SHP77 treated with DMSO at 0.1 percent for 48 hours (cell line): ENCODE measurements at places on chromosomes 2 and 18.

DNA sequence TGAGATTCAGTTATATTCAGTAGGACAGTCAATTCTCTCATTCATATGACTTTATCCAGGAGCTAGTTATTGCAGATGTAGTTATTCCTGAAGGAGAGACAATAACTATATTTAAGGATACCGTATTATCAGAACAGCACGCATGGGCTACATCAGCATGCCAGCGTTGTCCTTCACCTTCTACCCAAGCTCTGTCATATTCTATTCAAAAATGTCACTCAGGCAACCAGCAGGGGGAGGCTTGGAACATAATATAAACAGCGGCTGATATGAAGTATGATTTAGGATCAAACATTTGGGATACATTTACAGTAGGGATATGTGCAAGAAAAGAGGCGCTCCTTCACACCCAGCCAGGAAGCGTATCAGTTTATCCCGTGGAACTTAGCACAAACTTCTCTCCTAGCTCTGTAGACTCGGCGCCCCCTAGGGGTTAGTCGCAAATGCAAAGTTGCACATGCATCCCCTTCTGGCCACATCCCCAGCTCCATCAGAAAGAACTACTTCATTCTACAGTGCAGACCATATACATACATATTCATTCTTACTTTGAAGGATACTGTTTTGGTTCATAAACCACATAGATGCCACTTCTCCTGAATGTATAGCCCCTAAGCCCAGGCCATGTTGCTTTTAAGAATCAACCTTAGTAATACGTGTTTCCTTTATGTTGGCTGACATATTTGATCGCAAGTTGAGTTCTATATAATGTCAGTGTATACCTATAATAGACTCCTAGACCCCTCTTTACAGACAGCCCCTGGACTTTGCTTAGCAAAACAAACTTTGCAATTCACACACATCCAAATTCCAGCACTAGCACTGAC, 759.4 kb downstream of the ADCYAP1 start:
- DNase-seq = no peak

- no peak for DNase-seq
Measured at GRCh38 chr18:76380791-76381405, 114.1 kb downstream of the ZNF516 start.

DNA sequence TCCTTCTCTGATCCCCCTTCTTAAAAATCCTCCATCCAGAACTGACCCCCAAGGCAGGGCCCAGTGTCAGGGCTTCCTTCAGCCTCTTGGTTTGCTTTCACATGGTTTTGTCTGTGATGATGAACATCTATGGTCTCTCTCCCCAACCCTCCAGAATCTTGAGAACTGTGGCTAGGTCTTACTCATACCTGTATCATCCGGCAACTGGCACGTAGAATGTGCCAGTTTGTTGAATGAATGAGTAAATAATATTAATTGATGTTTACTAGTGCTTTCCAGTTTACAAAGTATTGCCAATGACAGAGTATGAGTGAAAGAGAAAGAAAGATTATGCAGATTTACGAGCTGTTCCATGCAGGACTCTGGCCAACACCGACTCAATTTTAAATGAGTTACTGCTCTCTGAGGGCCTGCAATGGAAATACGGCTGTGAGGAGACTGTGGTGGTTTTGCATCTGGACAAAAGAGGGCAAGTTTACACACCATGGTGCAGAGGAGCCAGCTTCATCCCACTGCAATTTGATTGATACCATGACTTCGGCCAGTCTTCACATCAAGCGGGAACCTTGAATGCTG, 29.9 kb upstream of the TRIB2 start:
- DNase-seq = no peak

- no peak for DNase-seq
Measured at GRCh38 chr18:1047406-1047805, 142.7 kb downstream of the ADCYAP1 start.

DNA sequence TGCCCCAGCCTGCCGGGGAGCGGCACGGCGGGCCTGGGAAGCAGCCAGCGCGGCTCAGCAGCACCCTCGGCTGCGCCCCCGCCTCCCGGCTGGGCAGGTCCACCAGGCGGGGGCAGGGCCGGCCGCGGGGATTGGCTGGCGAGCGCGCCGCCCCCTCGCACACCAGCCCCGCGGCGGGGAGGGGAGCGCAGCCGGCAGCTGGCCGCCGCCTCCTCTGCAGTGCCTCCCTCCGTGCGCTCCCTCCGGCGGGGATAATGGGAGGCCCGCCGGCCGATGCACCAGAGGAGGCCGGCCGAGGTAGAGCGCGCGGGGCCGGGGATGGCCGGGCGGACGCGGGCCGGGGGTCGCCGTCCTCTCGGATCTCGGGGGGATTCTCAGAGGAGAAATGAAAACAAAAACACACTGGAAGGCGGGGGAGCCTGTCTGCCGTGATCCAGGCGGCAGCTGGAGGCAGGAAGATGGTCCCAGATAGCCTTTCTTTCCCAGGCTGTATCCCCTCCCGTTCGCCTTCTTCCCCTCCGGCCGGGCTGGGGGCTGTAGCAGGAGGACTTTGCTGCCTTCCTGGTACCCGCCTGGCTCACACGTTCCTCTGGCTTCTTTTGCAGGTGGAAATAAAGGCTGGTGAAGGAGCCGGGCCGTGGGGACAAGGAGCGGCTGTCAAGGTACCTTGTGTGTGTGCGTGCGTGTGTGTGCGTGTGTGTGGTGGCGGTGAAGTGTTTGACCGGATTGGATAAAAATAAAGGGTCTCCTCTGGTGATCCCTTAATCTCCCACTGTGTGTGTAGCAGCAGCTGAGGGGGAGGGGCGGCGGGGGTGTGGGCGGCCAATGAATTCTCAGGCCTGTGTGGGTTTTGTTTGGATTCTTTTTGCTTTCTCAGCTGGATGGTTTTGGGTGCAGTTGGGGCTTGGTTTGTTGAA, 18.1 kb downstream of the TET3 start:
- peak; percentile 38 for DNase-seq

DNA sequence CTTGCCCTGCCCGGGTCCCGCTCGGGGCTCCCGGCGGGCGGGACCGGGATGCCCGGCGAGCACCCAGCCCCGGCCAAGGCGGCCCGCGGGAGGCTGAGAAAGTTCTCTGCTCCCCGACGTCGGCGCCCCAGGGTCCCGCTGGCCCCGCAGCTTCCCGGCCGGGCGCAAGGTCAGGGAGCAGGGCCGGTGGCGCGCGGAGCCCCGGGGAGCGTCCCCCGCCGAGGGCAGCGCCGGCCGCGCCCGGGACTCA, 331 bp downstream of the SERPINE2 start:
- DNase-seq = no peak

DNA sequence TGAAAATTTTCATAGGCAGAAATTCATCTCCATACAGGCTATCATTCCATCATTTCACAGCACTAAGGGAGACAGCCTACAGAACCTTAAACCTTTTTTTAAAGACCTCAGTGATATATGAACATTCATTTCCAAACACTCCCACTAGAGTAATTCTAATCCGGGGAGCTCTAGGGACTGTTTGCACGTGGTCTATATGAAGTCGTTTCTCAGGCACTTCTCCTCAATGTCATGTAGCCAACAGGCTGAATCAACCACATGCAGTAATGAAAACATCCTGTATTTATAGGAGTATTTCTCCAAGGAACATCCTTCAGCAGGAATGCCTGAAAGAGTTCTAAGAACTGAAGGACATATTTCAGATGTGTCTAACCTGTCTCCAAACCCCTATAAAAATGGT, 97.3 kb upstream of the CREB1 start:
- DNase-seq = no peak

GRCh38 chr2:47271054-47272000, 116.2 kb upstream of the STPG4 start:
- no peak for DNase-seq

GRCh38 chr2:36413218-36413617, 57.6 kb downstream of the CRIM1 start:
- DNase-seq = no peak

GRCh38 chr2:161370981-161371380, 45.1 kb upstream of the TBR1 start:
- DNase-seq = no peak

- peak; percentile 12 for DNase-seq
Measured at GRCh38 chr2:238425979-238426567, 654 bp upstream of the ASB1 start.

- no peak for DNase-seq
Measured at GRCh38 chr2:202019689-202020450, 13.8 kb upstream of the FZD7 start.

GRCh38 chr2:62797107-62797506, 91.6 kb downstream of the EHBP1 start:
- no peak for DNase-seq

DNA sequence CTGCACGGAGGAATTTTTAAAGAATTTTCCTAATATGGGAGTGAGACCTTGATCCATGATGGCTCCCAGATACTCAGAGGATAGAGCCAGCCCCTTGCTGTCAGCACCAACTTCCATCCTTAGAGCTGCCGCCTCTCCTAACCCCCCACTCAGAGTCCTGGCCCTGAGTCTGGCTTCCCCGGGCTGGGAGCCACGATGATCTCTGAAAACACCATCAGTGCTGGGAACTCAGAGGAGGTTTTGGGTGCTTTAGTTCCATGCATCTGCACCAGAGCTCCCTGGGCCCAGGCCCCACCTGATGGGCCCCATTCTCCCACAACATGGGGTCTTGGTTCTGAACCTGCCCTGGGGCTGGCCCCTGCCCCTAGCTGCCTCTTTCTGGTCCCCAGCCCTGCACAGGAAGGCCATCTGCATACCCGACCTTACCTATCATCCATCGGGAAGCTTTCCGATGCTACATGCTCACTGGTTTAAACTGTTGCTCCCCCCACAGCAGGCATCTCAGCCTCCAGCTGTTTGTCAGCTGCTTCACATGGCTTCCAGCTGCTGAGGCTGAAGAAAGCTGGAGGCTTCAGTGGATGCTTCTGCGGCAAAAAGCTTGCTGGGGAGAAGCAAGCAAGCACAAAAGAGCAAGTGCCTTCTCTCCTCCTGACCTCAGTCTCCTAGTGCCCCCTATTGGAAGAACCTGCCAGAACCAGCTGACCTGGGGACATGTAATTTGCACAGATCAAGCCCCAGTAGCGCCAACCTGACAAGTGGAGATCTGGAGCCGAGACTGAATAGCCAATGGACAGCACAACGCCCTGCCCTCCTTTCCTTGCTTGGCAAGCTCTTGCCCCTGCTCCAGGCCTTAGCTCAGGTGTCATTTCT, 24.2 kb upstream of the RHOB start:
- DNase-seq = no peak

DNA sequence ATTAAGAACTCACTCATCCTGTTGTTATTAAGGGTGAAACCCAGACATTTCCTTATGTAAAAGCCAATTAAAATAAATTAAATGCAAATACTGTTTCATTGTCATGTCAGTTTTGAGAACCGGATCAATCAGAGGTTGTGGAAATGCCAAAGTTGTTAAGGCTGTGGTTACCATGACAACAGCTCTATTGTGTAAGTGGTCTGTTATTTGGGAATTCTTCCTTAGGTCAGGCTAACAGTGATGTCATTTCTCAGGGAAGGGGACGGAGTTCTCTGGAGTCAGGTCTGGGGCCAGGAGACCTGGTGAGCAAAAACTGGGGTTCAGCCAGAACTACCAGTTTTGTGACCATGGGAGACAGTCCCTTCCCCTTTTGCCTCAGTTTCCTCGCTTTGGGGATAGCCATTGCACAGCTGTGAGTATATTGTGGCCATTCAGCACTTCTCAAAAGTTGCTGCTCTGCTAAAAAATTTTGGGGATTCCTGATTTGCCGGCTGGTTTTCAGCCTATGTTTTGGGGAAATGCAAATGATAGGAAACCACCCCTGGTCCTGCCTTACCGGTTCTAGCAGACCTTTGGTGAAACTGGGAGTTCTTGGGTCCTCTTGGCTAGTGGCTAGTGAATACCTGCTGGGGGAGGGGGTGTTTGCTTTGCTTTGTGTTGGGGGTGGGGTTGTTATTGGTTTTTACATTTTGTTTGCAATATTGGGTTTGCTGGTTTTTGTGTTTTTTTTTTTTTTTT, 21.6 kb downstream of the HPCAL1 start:
- no peak for DNase-seq

GRCh38 chr2:28168376-28168775, 224.3 kb upstream of the FOSL2 start:
- DNase-seq = no peak

- DNase-seq = no peak
Measured at GRCh38 chr2:143176606-143177005, 47.4 kb downstream of the ARHGAP15 start.

- no peak for DNase-seq
Measured at GRCh38 chr18:67586101-67586500, 69.6 kb upstream of the DSEL start.

DNA sequence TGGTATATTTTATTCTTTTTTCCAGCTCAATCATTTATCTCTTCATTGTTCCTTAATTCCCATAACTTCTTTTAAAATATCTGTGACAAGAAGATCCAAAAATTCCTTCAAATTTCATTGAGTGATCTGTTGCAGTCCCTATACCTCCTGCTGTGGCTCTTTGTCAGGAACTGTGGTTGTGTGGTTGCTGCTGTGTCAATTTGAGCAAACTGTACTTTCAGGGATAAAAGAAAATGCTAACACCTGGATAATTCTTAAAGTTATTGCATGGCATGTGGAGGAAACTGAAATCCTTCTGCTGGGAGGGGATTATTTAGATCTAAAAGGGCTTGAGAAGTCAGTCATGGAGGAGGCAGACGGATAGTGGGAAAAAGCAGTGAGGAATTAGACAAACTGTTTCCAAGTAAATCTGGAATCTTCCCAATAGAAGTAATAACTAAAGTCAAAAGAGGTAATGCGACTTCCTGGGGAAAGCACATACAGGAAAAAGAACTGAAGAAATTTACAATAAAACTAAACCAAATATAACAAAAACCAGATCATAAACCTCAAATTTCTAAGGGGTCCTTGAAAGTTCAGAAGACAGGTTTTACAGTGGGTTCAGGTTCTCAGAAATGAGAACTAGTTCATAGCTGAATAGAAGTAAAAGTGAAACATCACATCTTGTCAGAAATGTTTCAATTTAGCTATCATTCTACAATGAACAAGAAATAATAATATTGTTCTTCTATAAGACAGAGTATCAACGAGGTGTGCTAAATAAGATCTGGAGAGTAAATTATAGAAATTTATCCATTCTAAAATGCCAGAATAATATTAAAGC, 33.5 kb upstream of the CD226 start:
- DNase-seq = no peak

DNA sequence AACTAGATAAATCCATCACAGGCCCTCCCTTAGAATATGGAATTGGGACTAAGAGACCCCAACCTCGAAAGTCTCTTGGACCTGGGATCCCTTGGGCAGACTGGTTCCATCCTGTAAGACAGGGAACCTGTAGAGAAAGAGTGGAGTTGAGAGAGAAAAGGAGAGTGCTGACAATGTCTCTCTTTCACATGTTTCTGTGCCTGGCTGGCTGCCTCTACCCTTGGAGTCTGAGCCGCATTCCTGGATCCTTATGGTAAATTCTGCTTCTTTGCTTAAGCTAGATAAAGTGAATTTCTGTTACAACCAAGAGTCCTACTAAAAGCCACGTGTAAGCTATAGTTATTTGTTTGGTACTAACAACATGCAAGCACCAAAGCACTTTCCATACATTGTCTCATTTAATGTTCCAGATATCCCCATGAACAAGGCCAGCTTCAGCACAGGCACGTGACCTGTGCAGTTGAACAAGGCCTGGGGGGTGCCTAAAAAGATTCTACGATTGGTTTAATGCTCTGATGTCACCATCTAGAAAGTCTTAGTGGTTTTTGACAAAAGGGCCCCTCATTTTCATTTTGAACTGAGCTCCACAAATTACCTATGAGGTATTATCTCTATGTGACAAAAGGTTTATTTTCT, 2.1 kb upstream of the PUM2 start:
- DNase-seq = no peak
